ENCODE measurements at places on chromosomes 3 and 15.

DNA sequence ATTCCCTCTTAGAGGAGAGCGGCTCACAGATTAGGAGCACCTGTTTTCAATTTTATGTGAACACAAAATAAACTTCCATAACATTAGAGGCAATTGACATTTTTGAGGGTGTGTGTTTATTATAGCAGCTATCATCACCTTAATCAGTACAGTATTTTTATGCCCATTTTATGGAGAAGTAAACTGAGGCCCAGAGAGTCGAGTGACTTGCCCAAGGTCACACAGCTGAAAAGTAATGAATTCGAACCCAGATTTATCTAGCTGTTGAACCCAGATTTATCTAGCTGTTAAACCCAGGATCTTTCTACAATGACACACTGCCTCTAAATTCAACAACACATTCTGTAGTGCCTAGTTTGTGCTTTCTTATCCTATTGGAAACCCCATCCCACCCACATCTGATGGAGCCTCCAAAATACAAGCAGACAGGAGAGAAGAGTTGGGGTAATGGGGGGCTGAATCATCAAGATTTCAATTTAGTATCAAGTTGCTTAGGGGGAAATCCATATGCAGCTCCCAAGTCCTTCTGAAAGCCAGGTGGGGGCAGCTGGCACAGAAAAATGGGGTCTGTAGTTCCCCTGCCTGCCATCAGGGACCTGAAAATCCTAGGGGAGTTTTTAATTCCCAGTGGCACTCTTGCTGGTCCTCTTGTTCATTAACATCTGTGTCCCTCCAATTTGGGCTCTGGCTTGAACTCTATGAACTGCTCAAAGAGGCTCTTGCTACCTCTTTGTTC lies 50.4 kb upstream of the TRA2B start:
- peak; percentile 30 for DNase-seq

DNA sequence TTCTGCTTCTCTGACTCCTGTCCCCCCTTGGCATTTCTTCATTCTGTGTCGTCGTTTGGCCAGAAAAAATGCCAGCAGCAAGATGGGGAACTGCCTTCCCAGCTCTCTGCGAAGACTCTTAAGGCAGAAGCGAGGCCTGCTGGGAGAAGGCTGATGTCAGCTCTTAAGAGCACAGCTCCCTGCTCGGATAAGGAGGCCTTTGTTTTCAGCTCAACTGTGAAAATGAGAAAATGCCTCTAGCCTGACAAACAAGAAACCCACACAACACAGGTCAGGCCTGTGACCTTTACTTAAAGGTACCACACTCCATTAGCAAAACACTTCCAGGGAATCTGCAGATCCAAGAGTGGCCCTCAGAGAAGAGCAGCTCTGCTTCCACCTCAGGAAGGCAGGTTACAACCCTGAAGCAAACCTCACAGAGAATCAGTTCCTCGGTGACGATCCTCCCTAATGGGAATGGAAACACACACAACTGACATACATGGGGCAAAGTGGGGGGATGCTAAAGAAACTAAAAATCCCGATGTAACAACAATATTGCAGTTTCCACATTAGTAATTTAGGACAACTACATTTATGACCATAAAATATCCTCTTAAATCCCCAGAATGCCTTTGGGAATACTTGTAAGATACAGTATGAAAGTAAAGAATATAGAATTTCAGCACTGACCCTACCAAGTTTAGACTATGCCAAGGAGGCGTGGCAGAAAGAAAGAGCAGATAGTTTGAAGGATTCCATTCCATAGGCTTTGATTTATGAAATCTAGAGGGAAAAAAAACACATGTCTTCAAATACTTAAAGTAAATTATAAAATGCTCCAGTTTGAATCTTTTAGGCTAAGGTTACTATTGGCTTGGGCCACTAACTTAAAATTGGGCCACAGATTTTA lies 52.1 kb downstream of the VGLL4 start:
- no peak for DNase-seq

- no peak for DNase-seq
These were observed 136.0 kb downstream of the KCNMB2 start for GRCh38 chr3:178672275-178672674.

- DNase-seq, result no peak
These were observed 990.9 kb downstream of the PLOD2 start for GRCh38 chr3:145170121-145170520.

DNA sequence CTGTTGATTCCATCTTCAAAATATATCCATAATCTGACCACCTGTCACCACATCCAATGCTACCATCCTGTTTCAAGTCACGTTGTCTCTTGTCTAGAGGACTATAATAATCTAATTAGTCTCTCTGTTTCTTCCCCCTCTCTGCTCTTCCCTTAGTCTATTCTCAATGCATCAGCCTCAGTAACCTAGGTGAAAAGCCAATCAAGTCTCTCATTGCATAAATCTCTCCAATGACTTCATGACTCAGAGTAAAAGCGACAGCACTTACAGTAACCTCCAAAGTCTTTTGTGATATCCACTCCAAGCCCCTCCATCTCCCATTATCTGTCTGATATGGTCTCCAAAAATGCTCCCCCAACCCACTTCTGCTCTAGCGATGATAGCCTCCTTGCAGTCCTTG lies 7.2 kb downstream of the UBA3 start:
- DNase-seq, result no peak

DNA sequence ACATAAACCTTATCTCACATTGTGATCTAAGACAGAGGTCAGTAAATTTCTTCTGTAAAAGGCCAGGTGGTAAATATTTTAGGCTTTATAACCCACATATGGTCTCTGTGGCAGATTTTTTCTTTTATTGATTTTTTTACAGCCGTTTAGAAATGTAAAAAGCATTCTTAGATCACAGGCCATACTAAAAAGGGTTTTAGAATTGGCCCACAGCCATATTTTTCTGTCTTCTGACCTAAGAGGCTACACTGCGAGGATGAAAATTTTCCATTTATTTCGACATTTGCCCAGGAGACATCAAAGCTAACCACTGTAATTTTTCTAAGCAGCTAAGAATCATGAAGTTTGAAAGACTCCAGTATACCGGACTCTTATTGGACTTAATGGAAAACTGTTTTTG lies 377.2 kb upstream of the SGO1 start:
- no peak for DNase-seq

GRCh38 chr3:79869461-79870312 lies 101.9 kb upstream of the ROBO1 start:
- DNase-seq, result no peak

GRCh38 chr3:188574885-188575284 lies 420.9 kb downstream of the LPP start:
- no peak for DNase-seq

- no peak for DNase-seq
These were observed 118.3 kb downstream of the MTHFS start for GRCh38 chr15:79778378-79778990.

All from NCI-H345 (cell line).